Ascending aorta (tissue), 2 donors: ENCODE measurements at places on chromosomes 13 and 19.
A peak's percentile ranks its signal among the peaks of the same experiment; 100 is the strongest.

DNA sequence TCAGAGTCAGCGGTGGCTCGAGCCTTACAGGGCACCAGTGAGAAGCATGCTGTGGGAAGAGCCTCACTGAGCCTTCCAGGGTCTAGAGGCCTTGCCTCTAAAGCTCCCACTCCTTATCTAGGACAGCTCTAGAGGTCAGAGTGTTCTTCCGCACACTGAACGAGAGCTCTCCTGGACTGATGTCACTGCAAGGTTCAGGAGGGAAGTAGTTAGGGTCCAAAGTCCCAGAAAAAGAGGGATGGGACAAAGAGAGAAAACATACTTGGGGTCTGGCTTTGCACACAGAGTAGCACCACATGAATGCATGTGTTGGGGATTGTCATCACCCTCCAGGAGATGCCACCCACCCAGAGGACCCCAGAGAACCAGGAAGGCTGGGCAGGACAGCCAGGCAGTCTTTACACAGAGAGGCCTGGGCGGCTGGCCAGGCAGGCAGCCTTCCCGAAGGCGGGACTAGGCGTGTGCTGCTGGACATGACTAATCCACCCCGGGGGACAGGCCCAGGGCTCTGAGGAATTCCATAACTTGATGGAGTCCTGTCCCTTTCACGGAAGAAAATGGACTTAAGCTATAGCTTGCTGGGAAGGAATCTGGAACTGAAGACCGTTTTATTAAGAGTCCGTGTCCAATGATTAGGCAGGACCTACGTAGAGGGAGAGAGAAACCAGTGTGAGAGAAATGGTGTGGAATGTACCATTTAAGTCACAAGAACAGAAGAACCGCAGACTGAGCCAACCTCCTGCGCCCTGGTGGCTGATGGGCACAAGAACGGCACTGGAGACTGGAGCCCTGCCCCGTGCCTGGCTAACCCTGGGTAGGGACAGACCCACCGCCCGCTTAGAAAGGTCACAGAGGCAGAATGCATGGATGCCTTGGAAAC lies 16.6 kb upstream of the EPHX3 start:
- peak overlapping the region; percentile 99 for H3K27ac ChIP-seq
- DNase-seq = peak; percentile 96
- H3K27me3 ChIP-seq = no peaks in the 10 kb centered on the region
- peak overlapping the region; percentile 46 for H3K4me3 ChIP-seq
- H3K4me1 ChIP-seq = peaks cover 88% of the 10 kb centered on the region
- peaks cover 36% of the 10 kb centered on the region for H3K36me3 ChIP-seq

GRCh38 chr13:109465148-109465547 lies 321.2 kb downstream of the IRS2 start:
- no peaks in the 10 kb centered on the region for H3K27me3 ChIP-seq
- no peak overlapping the region for H3K27ac ChIP-seq
- H3K36me3 ChIP-seq = no peaks in the 10 kb centered on the region
- no peaks in the 10 kb centered on the region for H3K4me1 ChIP-seq
- no peak for DNase-seq

GRCh38 chr19:9498183-9498902 lies at the start of gene ZNF560:
Gene ZNF560, minus strand, starts transcription at chr19:9498616. Its CDS starts 23,303 bp downstream, at chr19:9475313.
- H3K27me3 ChIP-seq = no peaks in the 10 kb centered on the region
- no peak for DNase-seq
- H3K4me3 ChIP-seq = no peak within 1 kb of the TSS
- H3K4me1 ChIP-seq = no peaks in the 10 kb centered on the region
- H3K36me3 ChIP-seq = no peaks in the 10 kb centered on the region

DNA sequence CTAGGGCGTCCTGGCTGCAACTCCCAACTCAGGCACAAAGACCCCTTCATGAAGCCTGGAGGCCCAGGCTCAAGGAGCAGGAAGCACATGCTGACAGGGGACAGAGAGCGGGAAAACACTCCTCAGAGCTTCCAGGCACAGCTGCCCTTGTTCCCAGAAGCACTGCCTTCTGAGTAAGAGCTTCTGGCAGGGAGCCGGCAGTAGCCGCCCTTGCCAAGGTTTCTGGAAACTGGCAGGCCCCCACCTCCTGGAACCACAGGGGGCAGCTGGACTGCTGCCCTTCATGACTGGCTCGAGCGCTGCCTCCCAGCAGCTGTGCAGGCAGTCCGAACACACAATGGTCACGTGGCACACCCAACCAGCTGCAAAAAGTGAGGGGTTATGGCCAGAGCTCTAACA lies 33.6 kb upstream of the EPHX3 start:
- DNase-seq = peak; percentile 97
- peak overlapping the region; percentile 69 for H3K27ac ChIP-seq
- H3K36me3 ChIP-seq = peaks cover 49% of the 10 kb centered on the region
- peaks cover 43% of the 10 kb centered on the region for H3K4me1 ChIP-seq
- H3K4me3 ChIP-seq = no peak overlapping the region

- peak; percentile 73 for DNase-seq
- peaks cover 8% of the 10 kb centered on the region for H3K4me1 ChIP-seq
- H3K27me3 ChIP-seq = no peaks in the 10 kb centered on the region
- peak overlapping the region; percentile 82 for H3K27ac ChIP-seq
- H3K36me3 ChIP-seq = peaks cover 35% of the 10 kb centered on the region
- H3K4me3 ChIP-seq = peak overlapping the region; percentile 95
Observed at GRCh38 chr19:34365463-34366401, 736 bp downstream of the GPI start.

DNA sequence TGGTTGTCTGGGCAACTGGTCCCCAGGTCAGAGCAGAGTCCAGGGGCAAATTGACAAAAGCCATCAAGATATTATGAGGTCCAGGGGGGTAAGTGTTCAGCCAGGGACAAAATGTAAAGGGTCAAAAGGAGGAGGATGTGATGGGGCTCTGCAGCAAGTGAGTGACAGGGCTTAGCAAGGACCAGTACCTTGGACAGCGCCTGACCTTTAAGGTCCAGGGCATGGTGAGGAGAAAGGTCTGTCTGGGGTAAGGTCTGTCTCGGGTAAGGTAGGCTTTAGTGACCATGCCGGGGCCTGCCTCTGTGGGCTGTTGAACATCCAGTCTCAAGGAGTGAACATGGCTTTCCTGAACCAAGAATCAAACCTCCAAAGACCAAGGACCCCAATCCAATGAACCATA lies 6.3 kb upstream of the ZNF358 start:
- H3K27me3 ChIP-seq = no peaks in the 10 kb centered on the region
- H3K27ac ChIP-seq = no peak overlapping the region
- H3K4me1 ChIP-seq = peaks cover 7% of the 10 kb centered on the region
